ENCODE measurements at places on chromosomes 11 and 22. TPM values are rescaled to one million over a fixed set of nuclear protein-coding genes. Genes with fewer than 3 reads are reported as not detected.

Gene MPZL2
- 13.6 TPM for total RNA-seq

Gene USP28
- total RNA-seq = 12.6 TPM

Gene ZNF202
- 2.0 TPM for total RNA-seq

GRCh38 chr11:67262731-67263675 is 3.3 kb upstream of the GRK2 start:
- peak; percentile 85 for DNase-seq

DNA sequence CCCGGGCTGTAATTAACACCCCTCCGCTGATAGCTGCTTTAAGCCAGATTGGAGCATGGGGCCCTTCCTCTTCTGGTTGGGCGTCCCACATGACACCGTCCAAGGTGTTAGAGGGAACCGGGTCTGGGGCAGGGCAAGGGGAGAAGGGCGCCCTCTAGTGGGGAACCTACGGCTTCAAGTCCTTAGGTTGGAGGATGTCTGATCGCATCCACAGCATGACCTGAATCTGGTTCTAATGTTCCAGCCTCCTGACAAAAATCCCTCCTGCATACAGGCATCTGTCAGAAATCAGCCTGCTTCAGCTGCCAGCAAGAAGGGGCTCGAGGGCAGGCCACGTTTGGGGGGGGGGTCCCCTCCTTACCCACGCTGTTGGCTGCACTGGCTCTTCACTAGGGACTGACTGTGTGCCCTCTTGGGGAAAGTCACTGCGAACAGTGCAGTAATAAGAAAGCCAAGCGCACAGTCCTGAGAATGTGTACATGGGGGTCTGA is 94.2 kb upstream of the TBCEL start:
- peak; percentile 42 for DNase-seq
